ENCODE measurements at places on chromosomes 1 and 21.

DNA sequence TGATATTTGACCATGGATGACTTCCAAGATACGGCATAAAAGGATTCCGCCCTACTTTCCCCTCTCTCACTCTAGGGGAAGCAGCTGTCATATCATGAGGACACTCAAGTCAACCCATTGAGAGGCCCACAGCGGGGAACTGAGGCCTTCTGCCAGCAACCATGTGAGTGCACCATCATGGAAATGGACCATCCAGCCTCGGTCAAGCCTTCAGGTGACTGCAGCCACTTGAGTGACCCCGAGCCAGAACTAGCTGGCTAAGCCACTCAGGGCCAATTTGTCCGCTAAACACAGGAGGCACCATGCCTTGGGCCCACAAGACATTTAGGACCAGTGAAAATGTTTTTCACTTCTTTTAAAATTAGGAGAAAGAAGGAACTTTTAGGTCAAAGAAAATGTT is 11.1 kb upstream of the GJB5 start:
- no peak for DNase-seq

DNA sequence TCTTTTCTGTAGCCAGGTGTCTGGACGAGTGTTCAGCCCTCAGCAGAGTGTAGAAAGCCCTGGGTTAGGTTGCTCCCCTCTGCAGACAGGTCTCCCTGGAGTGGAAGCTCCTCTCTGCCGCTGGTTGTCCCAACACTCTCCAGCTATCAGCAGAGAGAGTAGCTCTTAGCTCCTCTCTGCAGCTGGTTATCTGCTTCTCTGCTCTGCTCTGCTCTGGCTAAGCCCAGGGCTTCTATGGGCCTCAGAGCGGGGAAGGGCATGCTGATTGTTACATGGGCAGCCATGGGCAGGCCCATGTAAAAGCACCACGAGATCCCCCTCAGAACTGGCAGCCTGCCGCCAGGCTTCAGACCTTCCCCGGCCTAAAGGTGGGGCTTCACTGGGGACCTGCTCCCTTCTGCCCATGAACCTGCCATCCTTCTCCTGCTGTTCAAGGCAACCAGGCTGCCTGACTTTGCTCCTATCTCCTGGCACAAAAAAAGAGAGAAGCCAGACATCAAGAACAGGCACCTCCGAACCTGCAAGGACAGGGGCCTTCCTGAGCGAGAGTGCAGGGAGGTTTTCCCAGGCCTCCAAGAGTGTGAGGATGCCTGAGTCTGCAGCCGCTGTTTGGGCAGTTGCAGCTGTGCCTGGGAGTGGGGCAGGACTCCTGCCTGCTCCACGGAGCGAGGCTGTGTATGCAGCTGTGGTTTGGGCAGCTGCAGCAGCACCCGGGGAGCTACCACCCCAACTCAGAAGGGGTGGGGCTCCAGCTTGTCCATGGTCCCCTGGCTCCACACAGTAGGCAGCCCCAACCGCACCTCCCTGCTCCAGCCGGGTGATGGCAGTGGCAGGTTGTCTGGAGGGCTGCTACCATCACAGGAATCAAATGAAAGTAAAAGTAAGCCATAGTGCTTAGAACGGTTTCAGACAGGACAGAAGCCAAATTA is 973.7 kb downstream of the LTN1 start:
- DNase-seq = no peak

DNA sequence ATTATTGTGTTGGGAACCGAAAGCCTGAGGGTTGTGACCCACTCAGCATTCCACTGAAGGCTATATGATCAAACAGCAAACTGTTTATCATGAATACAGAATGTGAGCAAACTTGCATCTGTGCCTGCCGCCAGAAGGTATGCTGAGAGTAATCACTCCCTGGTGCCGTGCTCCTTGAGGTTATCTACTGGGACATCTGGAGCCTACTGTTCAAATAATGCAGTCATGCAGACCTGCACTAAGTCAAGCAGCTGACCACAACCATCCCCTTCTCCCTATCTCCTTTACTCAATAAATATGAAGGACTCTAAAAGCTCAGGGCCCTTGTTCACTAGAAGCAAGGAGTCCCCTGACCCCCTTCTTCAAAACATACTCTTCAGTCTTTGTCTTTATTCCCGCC is 13.5 kb downstream of the GSTM5 start:
- DNase-seq = no peak

DNA sequence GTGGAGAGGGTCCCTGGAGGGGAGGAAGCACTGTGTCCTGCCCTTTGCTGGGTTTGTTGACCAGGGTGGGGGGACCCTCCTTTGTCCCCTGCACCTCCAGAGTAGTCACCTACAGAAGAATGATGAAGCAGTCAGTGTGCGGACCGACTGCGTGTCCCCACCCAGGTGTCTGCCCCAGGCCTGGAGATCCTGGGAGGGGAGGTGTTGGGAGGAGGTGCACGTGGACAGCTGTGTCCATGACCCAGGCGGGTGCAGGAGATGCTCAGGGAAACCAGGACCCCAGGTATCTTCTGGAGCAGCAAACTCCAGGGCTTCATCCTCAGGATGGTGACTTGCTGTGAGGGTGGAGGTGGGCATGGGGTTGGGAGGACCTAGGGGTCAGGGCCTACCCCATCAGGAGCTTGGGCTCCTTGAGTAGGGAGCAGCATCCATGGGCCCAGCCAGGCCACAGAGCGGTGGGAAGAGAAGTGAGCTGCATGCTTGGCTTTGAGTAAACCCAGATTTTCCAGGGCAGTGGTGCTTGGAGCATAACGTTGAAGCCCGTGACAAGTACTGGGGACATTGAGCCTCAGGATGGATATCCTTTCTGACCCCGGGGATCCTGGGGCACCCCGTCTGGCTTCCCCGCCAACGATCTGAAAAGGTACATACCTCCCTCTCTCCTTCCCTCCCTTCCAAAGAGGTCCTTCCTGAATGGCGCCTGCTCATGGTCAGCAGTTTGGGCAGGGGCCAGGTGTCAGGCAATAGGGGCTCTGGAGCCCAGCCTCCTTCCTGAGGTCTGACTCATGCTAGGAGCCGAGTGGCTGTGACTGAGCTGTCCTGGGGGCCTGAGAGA is 13.7 kb downstream of the ACTRT2 start:
- DNase-seq = no peak

GRCh38 chr1:119285482-119285881 is 83.1 kb upstream of the HAO2 start:
- DNase-seq = no peak

GRCh38 chr1:230270559-230271281 is 155.4 kb downstream of the PGBD5 start:
- no peak for DNase-seq

DNA sequence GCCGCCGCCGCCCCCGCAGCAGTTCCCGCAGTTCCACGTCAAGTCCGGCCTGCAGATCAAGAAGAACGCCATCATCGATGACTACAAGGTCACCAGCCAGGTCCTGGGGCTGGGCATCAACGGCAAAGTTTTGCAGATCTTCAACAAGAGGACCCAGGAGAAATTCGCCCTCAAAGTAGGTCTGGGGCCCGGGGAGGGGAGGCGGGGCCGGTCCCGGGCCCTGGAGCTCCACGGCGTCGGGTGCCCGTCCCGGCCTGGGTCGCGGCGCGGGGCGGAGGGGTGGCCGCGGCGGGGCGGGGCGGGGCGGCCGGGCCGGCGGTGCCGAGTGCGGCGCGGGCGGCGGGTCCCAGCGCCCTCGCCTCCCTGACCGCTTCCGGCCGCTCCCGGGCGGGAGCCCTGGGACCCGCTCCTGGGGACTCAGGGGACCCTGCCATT is 646 bp downstream of the MAPKAPK2 start:
- no peak for DNase-seq

DNA sequence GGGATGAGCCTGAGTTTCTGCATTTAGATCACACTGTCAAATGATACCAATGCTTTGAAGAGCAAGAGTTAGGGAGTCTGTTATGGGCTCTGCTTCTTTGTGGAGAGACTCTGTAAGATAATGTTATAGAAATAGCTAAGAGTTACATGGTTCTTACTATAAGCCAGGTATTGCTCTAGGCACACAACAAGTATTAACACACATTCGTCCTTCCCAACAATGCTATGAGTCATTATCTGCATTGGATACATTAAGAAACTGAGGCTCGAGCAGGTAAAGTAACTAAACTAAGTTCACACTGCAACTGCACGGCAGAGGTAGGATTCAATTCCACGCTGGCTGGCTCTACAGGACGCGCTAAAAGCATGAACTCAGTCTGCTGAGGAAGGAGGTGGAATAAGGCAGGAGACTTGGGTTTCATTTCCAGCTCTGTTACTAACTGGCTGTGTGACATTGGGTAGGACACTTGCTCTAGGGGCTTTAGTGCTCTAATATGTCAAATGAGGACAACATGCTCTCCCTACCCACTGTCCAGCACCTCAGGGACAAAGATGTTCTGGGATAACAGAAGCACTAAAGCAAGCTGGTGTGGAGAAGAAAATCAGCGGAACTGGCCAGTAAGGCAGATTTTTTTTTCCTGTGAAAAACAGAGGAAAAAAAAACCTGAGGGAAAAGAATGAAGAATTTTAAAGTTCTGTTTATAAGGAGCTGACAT is 23.7 kb upstream of the IL20 start:
- no peak for DNase-seq

DNA sequence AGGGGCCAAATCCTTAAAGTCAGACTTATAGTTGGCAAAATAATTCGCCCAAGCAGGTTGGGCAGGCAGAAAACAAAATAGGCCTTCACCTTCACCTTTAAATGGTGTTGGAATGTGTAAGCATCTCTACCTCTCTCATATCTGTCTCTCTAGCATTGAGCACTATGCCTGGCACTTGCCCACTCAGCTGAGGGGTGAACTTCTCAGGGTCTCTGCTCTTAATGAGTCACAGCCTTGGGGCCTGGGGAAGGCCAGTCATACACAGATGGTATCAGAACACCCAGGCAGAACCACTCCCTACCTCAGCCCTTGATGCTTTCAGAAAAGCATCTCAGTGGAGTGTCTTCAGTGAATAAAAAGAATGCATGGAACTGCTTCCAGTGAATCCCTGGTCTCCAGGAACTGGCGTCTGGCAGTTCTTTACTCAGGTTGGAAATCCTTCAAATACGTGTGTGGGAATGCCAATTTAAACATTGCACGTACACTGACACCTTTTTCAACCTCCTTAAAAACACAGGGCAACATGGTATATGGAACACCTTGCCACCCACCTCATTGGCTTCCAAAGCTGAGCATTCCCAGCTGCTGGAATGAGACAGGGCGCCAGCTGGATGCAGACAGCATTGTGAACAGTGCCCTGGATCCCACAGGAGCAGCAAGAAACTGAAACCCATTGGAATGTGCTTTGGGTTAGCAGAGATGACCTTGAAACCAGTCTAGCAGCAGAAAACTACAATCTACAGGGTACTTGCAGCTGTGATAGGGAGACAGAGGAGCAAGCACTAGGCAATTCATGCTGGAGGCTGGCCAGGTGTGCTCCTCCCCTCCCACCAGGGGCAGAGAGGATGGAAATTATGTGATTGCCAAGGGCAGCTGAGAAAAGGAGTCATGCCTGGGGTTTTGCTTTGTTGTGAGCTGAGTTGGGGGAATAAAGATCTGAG is 30.0 kb downstream of the ZNF697 start:
- no peak for DNase-seq

- DNase-seq = no peak
Measured at GRCh38 chr1:77120950-77121349, 98.3 kb downstream of the PIGK start.

- DNase-seq = no peak
Measured at GRCh38 chr1:107434361-107434693, 293.5 kb downstream of the NTNG1 start.

- no peak for DNase-seq
Measured at GRCh38 chr1:165699577-165699976, 1.2 kb upstream of the ALDH9A1 start.

- no peak for DNase-seq
Measured at GRCh38 chr1:11787804-11788436, 17.8 kb downstream of the MTHFR start.

DNA sequence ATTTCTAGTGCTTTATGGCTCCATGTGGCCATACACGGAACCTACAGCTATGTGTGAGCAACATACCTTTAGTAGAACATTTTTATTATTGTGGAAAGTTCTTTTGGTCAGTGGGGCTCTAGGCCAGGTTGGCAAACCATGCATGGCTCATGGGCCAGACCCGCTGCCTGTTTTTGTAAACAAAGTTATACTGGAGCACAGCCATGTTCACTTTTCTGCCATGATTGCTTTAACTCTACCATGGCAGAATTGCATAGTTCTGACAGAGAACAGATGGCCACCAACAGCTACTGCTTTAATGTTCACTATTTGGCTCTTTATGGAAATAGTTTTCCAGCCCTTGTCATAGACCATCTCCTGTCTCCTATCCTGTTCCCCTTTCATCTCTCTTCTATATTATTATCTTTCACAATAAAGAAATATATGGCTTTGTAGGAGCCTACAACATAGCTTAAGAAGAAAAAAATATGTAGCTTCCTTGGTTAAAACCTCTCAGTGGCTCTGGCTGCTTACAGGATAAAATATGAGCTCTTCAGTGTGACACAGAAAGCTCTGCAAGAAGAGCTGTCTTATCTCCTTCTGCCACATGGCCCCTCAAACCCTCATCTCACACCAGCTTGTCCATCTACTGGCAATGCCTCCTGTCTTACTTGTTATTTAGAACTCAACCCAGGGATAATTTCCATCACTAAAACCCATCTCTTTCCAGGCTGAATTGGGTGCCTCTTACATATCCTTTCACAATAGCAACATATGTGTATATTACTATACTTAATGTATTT is 54.6 kb upstream of the RWDD3 start:
- peak; percentile 50 for DNase-seq

GRCh38 chr1:55443175-55443915 is 228.2 kb upstream of the USP24 start:
- DNase-seq = peak; percentile 100

- DNase-seq = no peak
Measured at GRCh38 chr1:29125237-29125641, 1.5 kb upstream of the TMEM200B start.

GRCh38 chr1:15863156-15863901 is 15.8 kb downstream of the SPEN start:
- DNase-seq = no peak

DNA sequence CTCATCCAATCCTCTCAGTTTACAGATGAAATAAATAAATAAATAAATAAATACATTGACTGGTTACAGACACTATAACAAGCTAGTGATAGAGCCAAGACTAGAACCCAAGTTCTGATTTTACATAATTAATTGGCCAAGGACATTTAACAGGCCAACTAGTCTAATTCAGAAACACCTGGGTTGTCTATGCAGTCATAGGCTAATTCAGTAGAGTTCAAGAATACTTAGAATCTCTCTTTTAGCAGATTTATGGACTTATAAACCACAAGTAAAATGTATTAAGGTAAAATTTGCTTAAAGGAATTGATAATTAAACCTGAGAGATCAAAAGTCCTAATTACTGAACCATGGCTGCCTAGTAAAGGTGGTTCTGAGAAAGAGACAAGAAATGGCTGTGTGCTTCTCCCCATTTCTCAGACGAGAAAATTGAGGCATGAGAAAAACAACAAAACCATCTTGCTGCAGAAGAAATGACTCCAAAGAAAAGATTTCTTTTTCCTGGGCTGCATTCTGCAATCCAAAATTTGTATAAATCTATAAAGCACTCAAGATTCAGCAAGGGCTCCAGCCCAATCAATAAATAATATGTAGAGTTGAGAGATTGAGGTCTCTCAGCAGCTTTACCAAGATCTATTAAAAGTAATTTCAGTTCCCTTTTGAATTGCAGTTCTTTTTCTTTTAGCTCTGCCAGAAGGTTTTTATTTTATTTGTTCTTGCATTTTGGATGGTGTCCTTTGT is 98.3 kb downstream of the DUSP10 start:
- no peak for DNase-seq
